ENCODE measurements at places on chromosomes 3 and 15.

DNA sequence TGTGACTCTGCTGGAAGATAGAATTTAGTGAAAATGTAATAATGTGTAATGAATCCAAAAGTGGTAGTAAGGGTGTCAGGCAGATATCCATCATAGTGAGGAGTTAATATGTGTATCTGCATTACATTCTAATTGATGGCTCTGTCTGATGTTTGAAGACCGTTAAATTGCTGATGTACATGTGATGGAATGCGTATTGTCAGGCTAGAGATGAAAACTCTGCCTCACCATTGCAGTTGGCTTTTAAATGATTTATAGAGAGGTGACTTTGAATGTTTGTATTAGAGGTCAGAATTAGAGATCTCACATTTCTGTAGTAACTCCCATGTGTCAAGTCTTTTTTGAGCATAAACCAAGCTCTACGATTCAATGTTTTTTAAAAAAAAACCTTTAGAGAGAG lies 234.6 kb downstream of the NAALADL2 start:
- no peak for DNase-seq

- DNase-seq, result no peak
Measured at GRCh38 chr3:113844622-113845222, 6.1 kb downstream of the GRAMD1C start.

- DNase-seq, result no peak
Measured at GRCh38 chr15:53869044-53869805, 109.0 kb upstream of the UNC13C start.

DNA sequence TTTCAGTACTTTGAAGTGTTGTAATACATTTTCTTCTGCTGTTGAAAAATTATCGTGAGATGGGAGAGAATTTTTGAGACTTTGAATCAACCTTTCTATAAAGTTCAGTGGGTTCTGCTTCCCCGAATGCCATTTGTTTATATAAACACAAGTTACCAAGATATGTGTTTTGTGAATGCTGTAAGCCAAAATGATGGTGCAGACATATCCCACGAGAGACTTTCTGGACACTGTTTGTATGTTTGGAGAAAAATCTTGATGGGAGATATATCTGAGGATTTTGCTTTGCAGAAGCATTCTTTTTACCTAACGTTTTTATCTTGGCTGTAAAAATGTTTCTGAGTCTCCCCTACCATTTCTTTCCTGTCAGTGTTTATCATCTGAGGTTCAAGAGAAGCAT lies 526.6 kb upstream of the ZNF717 start:
- DNase-seq, result no peak

GRCh38 chr15:62998262-62998890 lies 44.2 kb upstream of the TPM1 start:
- DNase-seq, result no peak

DNA sequence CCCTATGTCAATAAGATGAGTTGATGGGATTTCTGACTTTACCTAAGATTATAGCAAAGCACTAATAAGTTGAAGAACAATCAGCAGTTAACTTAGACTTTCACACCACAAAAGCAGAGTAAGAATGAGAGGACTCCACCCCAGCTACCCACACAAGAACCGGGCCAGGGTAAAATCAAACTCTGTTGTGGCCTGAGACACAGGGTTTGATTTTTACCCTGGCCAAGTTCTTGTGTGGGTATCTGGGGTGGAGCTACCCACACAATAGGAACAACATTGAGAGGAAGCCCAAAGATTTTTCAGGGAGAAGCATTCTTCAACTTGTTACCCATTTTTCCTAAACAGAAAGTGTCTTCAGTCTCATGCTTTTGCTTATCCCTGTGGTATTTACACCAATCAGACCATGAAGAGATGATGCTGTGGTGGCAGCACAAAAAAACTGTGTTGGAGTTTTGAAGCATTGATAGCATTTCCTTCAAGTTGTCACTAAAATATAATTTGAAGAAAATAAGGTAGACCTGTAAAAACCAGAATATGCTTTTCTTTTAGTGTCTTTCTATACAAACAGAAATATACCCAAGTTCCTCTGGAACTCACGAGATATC lies 25.6 kb downstream of the CPOX start:
- DNase-seq, result no peak

GRCh38 chr3:196159952-196160804 lies 51.0 kb downstream of the ZDHHC19 start:
- no peak for DNase-seq

DNA sequence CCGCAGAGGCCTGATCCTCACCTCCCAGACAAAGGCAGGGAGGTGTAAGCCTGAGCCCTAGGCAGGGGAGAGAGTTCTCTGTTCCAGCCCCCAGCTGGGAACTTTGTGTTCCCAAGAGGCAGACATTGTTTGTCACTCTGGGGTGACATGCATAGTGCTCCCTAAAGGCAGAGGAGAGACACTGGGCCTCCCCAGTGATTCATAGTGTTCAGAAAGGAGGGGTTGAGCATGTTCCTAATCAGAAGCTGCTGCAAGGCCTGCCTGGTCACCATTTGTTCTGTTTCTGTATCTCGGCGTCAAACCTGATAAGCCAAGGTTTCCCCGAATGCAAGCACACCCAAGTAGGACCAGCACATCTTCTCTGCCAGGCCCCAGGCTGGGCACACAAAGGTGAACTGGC lies 24.0 kb upstream of the SLC6A6 start:
- DNase-seq, result no peak

- no peak for DNase-seq
Measured at GRCh38 chr15:57112178-57112577, 193.7 kb downstream of the TCF12 start.

- DNase-seq, result no peak
Measured at GRCh38 chr15:83673385-83673784, 19.5 kb downstream of the ADAMTSL3 start.

- no peak for DNase-seq
Measured at GRCh38 chr3:161171639-161172552, 49.2 kb upstream of the NMD3 start.

DNA sequence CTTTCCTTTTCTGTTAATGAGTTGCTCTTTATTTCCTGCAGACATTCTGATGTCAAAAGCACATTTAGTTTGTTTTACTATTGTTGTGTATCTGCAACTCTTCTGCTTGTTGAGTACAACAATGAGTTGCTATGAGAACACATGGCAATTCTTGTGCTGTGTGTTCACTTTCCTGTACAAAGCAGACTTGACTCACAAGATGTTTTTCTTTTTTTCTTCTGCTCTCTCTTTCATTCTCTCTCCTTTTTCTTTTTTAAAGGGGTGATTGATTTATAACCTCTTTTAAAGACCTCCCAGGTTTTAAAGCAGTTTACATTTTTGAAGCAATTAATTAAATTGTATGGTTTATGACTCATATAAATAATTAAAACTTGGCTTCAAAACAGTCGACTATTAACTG lies 31.6 kb upstream of the ABHD10 start:
- DNase-seq, result no peak

DNA sequence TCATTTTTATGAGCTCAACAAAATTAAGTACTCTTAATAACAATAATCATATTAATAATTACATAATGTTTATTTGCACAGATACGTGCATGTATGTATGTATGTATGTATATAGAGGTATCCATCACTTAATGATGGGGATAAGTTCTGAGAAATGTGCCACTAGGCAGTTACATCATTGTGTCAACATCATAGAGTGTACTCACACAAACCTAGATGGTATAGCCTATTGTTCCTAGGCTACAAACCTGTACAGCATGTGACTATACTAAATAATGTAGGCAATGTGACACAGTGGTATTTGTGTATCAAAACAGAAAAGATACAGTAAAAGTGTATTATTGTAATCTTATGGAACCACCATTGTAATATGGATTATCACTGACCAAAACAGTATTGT lies 874.7 kb upstream of the GBE1 start:
- no peak for DNase-seq

DNA sequence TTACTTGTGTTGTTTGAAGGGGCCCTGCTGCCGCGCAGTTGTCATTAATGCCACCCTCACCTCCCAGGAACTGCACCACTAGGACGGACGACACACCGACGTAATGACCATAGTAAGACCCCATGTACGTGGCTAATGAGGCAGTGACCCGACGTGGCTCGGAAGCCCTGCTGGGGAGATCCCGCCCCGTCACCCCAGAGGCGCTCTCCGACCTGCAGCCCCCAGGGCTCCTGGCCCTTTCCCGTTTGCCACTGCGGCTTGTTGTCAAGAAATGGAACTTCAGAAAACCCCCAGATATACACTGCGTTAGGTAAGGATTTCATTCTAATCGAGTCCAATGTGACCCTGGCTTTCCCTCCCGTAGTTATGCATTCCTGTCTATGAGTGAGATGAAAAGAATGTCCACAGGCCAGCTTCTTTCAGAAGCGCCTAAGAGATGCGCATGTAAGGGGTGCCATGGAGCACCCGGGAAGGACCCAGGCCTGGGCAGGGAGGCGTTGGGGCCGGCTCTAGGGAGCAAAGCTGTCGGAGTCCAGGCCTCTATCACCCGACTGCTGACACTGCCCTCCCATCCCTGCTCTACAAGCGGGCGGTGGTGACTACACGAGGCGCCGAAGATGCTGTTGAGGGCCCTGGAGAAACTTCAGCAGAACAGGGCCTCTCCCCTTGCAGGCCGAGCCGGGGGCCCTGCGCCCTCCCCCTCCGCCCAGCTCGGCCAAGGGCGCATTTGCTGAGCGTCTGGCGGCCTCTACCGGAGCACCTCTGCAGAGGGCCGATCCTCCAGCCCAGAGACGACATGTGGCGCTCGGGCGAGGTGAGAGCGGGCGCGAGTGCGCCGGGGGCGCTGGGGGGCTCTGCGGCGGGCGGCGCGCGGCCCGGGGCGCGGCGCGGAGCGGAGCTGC lies at the start of gene GABRA5:
Gene GABRA5, plus strand, starts transcription at position 765 of the 902 bp plus-strand sequence. CDS start 2,187 bp downstream, outside the sequence.
- DNase-seq, result no peak

DNA sequence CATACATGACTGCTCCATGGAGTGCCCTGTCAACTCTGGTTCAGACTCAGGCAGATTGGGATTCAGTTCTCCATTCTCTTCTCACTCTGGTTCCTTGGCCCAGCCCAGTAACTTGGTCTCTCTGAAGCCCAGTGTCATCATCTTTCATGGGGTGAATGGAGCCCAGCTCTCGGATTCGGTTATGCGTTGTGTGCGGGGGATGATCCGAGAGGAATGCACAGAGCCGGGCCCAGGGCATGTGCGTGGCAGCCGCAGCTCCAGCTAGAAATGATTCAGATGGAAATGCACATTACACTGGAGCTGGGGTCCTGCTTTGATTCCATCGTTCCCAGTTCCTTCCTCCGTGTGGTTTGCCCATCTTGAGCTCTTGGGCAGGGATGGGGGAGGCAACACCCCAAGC lies 189.4 kb downstream of the FEZF2 start:
- DNase-seq, result no peak

- DNase-seq, result no peak
Measured at GRCh38 chr15:69595009-69595791, 142.6 kb downstream of the RPLP1 start.

Data from activated T-helper 1 cell treated with anti-CD3 and anti-CD28 coated beads, Interleukin-2, amount 50 U/mL, for 16 hours (primary cell).